ENCODE measurements at places on chromosomes 4 and X.

GRCh38 chrX:24231131-24231540 is 81.6 kb downstream of the ZFX start:
- DNase-seq, result no peak

DNA sequence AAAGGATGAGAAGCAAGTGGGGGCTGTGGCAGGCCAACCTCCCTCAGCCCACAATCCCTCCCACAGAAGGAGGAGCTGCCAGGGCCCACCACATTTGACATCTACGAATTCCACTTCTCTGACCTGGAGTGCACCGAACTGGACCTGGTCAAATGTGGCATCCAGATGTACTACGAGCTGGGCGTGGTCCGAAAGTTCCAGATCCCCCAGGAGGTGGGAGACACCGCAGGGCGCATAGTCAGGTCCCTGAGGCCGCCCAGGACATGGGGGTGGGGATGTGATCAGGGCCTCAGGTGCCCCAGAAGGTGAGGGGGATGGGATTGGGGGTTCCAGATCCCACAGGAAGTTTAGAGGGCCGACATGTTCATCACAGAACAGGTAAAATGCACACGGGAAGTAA is 13.7 kb downstream of the ATP5ME start:
- DNase-seq, result no peak

GRCh38 chrX:66633541-66633940 is 5.3 kb downstream of the EDA2R start:
- no peak for DNase-seq

GRCh38 chrX:4091046-4091760 is 377.8 kb upstream of the PRKX start:
- DNase-seq, result no peak

GRCh38 chr4:182518421-182518820 is 275.2 kb downstream of the TENM3 start:
- DNase-seq, result no peak

DNA sequence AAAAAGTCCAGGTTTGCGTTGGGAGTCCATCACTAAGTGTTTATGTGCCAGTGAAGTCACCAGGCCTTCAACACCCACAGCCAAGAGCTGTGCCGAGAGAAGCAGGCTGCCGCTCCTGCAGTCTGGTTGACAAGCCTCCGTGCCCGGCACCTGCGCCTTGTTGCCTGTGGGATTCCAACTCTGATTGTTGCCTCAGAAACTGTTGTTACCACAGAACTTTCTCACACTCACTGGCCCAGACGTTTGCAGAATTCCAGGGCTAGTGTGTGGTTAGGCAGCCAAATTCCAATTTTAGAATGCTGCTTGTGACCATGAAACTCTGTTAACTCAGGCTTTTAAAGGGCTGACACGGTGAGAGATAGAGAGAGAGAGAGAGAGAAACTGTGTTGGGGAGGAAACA is 119.5 kb upstream of the LIMCH1 start:
- DNase-seq, result no peak

DNA sequence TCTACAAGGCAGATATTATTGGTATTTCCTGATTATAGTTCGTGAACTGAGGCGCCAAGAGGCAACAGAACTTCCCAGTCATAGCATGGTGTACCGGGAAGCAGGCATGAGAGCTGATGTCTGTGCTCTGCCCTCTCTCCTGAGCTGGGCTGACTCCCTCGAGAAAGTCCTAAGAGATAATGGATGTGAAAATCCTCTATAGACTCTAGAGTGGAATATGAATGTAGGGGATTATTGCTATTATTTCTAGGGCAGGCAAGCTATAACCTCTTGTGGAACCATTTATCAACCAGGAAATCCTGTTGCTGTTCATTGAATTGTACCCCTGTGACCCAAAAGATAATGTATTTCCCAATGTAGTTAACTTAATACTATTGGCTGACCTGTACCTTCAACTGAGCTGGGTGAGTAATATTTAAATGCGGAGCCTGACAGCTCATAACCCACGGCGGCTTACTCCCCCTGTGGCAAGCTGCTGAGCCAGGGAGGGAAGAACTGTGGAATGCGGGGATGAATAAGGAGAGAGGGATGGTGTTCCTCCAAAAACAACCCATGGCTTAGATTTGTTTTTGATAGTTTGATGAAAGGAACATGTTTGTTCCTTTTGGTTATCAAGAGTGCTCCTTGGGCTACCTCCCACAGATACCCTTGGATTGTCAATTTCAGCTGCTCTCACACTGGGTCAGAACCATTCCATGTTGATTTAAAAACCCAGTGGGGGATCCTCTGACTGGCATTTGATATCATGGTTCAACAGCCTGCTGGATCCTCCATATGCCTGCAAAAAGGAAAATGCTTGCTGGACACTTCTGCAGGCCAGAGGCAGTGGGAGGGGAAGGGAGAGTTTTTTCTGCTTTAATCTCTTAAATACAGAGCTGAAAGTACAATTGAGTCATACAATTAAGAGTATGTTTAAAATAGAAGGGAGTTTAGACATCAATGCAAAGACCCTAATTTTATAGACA is 339.0 kb upstream of the BOD1L1 start:
- no peak for DNase-seq

DNA sequence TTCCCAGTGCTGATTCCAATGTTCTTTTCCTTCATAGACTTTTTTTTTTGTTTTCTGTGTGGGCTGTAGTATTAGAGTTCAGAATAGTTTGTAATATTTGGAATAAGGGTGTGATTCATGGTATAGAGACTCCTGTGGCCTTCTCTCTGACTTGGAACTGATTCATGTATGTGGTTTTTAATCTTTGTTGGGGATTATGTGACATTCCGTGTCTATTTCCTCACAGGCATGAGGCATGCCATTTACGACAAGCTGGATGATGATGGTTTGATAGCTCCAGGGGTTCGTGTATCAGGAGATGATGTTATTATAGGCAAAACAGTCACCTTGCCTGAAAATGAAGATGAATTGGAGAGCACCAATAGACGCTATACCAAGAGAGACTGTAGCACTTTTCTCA is 44.4 kb downstream of the POLR2B start:
- DNase-seq, result no peak

DNA sequence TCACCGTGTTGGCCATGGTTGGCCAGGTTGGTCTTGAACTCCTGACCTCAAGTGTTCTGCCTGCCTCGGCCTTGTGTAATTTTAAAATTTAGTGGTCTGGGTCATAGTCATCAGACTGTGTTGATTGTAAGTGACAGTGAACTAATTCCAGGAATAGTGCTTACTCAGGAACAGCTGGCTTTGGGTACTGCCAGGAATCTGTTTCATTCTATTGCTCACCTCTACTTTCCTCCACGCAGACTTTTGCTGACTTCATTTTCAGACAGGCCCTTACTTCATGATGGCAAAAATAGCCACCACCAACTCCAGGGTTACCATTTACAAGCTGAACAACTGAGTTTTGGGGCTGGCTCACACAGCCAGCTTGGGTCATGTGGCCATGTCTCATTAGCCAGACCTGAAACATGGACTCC is 54.6 kb downstream of the FNIP2 start:
- no peak for DNase-seq

DNA sequence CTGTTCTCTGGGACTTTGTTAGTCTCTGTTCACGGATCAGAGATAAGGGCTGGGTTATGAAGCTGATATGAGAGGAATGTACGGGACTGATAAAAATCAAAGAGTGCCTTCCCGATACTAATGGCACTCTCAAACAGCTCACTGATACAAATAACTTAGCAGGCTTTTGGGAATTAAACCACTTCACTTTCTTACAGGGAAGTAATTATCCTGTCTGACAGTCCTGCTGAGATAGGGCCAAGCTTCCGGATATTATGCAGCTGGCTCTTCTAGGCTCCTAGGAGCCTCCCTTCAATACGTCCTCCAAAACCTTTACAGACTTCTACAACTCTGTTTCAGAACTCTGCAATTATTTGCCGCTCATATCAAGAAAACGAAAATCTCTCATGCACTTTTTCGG is 418.0 kb downstream of the NLGN4X start:
- no peak for DNase-seq

- no peak for DNase-seq
These were observed 56.6 kb downstream of the ARHGAP6 start for GRCh38 chrX:11609109-11609508.

- DNase-seq, result no peak
These were observed 667.3 kb upstream of the PRKX start for GRCh38 chrX:4380710-4381109.

- no peak for DNase-seq
These were observed 114.3 kb upstream of the NAP1L5 start for GRCh38 chr4:88811904-88812303.

- no peak for DNase-seq
These were observed 145.9 kb upstream of the ZFP42 start for GRCh38 chr4:187849556-187850225.

DNA sequence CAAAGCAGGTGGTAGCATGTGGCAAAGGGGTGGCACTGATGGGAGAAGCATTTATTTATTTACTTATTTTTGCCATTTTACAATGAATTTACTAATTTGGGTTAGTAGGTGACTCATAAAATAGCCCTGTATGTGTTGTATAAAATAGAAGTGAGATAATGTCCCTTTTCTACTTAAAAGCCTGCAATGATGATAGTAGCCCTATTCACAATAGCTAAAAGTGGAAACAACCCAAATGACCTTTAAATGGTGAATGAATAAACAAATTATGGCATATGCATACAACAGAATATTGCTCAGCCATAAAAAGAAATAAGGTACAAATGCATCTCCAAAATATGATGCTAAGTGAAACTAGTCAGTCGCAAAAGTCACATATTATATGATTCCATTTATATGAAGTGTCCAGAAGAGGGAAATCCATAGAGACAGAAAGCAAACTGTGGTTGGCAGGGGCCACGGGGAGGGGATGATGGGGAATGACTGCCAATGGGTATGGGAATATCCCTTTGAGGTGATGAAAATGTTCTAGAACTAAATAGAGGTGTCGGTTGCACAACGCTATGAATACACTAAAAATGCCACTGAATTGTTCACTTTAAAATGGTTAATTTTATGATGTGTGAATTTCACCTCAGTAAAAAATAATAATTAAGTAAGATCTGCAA is 35.8 kb upstream of the FAM9C start:
- DNase-seq, result no peak

- DNase-seq, result peak; percentile 24
These were observed 20.5 kb upstream of the DHRSX start for GRCh38 chrX:2521092-2521926.

GRCh38 chrX:11445540-11445939 is 152.3 kb downstream of the AMELX start:
- DNase-seq, result no peak

GRCh38 chr4:23070848-23071570 is 378.3 kb downstream of the GBA3 start:
- no peak for DNase-seq

- no peak for DNase-seq
These were observed 252.0 kb upstream of the DIAPH2 start for GRCh38 chrX:96432647-96433046.

- no peak for DNase-seq
These were observed 202.8 kb downstream of the SHROOM3 start for GRCh38 chr4:76637712-76638361.

DNA sequence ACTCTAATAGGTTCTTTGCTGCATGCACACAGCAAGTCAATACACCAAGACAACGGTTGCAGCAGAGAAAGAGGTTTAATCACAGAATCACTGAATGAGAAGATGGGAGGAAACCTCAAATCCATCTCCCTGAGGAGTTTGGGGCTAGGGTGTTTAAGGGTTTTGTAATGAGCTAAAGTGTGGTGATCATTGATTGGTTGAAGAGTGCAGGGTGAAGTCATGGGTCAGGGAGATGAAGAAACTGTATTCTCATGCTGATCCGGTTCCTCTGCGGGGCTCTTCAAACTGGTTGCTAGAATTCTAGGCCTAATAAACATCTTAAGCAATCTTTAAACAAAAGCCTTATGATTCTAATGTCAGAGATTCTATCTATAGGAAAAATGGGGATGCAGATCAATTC is 432.5 kb upstream of the FAM47C start:
- no peak for DNase-seq

DNA sequence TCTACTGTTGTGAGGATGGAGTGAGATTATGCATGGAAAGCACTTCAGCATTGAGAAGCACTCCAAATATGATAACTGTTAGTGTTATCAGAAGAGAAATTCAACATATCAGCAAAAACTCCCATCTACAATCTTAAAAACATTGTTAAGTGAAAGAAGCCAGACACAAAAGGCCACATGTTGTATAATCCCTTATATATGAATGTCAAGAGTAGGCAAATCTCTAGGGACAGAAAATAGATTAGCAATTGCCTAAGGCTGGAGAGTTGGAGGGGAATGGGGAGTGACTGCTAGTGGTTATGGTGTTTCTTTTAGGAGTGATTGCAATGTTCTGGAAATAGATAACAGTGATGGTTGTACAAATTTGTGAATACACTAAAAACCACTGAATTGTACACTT is 122.5 kb upstream of the LNX1 start:
- DNase-seq, result no peak

DNA sequence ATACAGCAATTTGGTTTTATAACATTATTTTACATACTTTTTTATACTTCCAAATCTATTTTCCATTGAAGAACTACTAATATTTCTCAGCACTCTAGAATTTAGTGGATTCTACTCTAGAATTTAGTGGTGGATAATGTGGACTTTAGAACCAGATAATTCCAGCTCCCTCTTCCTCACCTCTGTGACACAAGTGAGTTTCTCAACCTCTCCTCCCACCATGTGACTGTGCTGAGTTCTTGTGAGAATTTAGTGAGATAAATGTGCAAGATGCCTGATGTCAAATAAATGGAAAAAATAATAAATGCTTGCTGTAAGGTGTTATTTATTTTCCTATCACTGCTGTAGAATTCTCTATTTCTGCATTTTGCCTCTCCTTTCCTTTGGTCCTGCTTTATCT is 107.3 kb downstream of the CPEB2 start:
- no peak for DNase-seq

DNA sequence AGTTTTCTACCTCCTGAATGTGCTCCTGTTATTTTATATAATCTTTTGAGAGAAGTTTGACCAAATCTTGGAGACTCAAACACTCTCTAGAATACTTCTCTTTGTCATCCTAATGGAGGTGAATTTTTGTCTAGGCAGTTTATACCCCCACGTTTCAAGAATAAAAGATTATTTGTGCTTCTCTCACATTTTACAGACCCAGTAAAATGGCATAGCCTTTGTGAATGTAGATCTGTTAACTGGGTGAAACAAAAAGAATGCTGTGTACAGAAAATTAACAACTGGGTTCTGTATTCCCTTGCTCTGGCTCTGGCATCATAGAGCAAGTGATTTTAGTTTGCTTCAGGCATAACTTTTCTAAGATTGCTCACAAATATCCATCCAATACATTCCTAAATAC is 26.1 kb downstream of the GASK1B start:
- DNase-seq, result no peak

GRCh38 chr4:78056265-78057129 is 626 bp upstream of the FRAS1 start:
- DNase-seq, result no peak
